ENCODE measurements at places on chromosomes 2 and 18.

GRCh38 chr2:69375494-69376353 is 11.3 kb downstream of the GFPT1 start:
- DNase-seq: no peak

DNA sequence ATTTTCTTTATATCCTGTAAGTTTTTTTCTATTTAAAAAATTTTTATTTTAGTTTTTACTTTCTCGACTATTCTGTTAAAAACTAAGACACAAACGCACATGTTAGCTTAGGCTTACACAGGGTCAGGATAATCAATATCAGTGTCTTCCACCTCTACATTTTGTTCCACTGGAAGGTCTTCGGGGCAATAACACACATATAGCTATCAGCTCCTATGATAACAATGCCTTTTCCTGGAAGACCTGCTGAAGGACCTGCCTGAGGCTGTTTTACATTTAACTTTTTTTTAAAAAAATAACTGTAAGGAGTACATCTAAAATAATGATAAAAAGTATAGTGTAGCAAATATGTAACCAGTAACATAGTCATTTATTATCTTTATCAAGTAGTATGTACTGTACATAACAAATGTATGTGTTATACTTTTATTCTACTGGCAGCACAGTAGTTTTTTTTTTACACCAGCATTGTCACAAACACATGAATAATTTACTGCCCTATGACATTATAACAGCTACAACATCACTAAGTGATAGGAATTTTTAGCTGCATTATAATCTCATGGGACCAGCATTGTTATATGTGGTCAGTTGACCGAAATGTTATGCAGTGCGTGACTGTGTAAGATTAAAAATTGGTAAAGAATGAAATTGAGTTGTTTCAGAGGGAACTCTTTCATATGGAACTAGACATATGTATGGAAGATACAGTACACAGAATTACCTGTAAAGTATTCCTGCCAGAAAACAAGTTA is 37.9 kb downstream of the CCDC138 start:
- no peak for DNase-seq

DNA sequence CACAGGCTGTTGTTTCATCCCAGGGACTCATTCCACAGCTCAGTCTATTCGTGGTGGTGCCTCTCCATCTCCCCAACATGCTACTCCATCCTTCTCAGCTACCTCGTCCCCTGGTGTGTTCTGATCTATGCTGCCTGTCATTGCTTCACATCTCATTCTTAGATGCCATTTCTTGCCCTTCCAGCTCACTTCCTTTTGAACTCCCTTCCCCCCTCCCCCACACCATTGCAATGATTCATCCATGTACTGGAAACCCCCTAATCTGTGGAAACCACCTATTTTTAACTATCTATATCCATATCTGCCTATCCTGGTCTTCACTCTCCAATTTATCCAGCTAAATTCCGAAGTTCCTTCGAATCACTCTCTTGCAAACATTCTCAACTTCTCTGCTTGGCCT is 65.7 kb upstream of the PARD3B start:
- no peak for DNase-seq

- DNase-seq: no peak
Measured at GRCh38 chr2:71511776-71512175, 58.4 kb downstream of the DYSF start.

DNA sequence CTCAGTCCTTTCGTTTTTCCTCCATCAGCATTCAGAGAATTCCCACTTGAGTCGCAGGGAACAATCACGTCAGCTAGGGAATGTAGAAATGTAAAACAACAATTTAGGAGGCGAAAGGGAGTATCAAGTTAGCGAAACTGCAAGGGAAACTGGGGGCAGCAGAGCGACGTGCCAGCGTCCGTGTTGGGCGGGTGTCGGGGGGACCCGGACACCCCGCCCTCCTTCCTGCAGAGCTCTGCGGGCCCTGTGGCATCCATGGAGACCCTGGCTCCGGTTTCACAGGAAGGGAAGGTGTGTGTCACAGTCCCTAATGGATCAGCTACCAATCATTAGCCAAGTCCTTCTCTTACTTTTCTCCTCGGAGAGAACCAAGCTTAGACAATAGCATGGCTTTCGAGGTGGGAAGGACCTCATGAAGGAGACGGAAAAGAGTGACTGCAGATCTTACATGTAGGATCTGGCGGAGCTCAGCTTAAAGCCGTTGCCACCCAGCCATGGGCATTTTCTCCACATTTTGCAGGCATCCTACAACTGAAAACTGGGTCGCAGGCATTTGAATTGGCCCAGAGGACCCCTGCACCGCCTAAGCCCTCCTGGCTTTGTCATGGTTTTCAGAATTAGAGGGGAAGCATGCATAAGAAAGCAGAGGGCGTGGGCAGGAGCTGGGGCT is 33.7 kb downstream of the SOX11 start:
- no peak for DNase-seq

All from activated T-cell treated with anti-CD3 and anti-CD28 coated beads, Interleukin-2, amount 50 U/mL, for 48 hours (primary cell).